Stimulated activated CD8-positive, alpha-beta memory T cell treated with anti-CD3 and anti-CD28 coated beads, Interleukin-7, amount 100 ng/mL, for 1 hour (primary cell): ENCODE measurements at places on chromosomes 5 and 9.

DNA sequence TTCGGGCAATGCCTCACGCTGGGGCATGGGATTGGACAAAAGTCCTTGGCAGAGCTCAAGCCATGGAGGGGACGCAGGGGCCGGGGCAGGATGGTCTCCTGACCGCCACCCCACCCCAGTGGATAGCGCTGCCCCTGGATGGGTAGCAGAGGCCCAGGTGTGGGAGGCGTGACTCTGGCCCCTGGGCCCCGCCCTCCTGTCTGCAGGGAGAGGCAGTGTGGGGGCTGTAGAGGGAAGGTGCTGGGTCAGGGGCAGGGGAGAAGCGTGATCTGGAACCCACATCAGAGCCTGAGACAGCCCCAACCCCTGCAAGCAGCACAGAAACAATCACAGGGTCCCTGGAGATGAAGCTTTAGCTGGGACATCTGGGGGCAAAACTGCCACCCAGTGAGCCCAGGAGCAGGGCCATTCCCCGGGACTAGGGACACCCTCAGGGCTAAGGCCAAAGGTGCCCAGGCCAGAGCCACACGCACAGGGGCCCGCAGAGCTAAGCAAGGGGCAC is 36.2 kb downstream of the NACC2 start:
- no peak for DNase-seq

DNA sequence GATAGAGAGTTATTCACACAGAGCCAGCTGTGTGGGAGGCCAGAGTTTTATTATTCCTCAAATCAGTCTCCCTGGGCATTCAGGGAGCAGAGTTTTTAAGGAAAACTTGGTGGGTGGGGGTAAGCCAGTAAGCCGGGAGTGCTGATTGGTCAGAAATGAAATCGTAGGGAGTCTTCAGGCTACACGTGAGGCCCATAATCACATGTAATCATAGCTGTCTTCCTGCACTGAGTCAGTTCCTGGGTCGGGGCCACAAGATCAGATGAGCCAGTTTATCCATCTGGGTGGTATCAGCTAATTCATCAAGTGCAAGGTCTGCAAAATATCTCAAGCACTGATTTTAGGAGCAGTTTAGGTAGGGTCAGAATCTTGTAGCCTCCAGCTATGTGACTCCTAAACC is 10.8 kb upstream of the TTC39B start:
- DNase-seq = no peak

DNA sequence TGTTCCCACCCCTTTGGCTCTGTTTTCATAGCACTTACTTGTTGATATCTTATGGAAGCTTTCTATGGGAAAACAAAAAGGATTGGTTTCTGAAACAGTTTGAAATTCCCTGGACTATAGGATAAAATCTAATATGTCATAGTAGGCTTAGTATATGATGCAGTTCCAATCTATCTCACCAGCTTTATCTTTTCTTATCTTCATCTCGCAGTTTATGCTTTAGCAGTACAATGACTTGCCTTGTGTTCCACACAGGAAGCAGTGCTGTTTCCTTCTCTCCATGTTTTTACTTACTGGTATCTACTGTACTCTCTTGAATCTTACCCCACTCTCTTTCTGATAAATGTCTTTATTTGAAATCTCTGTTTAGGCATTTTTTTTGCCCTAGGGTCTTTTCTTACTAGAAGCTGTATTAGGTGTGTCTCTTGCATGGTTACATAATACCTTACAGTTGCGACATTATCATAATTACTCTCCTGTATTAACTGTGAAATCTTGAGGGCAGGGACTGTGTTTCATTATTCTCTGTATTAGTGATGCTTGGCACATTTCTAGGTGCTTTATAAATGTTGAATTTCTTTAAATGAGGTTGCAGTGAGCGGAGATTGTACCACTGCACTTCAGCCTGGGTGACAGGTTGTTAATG is 76.3 kb downstream of the FOCAD start:
- DNase-seq = no peak

DNA sequence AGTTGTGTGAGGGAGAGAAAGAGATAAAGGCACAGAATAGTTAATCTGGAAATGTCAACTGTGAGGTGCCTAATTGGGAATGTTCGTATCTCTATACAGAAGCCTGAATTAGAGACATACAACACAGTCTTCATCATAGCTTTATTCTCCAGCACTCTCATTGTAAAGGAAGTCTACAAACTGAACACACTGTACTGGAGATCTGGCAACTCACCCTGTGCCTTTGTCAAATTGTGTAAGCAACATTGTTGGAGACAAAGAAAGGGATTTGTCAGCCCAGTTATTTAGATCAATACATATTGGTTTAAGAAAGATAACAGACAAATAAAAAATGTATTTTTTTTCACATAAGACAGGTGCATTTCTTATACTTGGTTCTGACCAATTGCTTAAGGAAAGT is 832.9 kb upstream of the DMAC1 start:
- DNase-seq = no peak

DNA sequence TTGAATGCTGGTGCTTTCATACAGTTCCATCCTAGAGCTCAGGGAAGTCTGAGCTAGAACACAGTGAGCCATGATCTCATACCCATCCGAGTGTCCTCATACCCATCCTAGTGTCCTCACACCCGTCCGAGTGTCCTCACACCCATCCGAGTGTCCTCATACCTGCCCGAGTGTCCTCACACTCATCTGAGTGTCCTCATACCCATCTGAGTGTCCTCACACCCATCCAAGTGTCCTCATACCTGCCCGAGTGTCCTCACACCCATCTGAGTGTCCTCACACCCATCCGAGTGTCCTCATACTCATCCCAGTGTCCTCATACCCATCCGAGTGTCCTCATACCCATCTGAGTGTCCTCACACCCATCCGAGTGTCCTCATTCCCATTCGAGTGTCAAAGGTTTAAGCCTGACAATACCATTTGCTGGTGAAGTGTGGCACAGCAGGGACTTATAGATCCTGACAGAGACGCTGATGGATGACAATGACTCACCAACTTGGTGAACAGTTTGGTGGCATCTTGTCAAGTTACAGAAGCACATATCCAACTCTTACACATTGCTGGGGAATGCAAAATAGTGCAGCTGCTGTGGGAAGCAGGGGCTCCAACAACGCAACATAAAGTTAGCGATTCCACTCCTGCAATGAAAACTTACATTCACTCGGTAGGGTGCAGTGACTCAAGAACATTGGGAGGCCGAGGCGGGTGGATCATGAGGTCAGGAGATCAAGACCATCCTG is 77.0 kb upstream of the COL5A1 start:
- DNase-seq = no peak

- no peak for DNase-seq
These were observed 276.3 kb downstream of the SAXO1 start for GRCh38 chr9:18756712-18757125.

- no peak for DNase-seq
These were observed 334.4 kb downstream of the KCTD16 start for GRCh38 chr5:144504929-144505577.

GRCh38 chr5:73450672-73451223 is 2.2 kb upstream of the FOXD1 start:
- no peak for DNase-seq

GRCh38 chr5:154937186-154937717 is 759 bp downstream of the GEMIN5 start:
- DNase-seq = no peak

DNA sequence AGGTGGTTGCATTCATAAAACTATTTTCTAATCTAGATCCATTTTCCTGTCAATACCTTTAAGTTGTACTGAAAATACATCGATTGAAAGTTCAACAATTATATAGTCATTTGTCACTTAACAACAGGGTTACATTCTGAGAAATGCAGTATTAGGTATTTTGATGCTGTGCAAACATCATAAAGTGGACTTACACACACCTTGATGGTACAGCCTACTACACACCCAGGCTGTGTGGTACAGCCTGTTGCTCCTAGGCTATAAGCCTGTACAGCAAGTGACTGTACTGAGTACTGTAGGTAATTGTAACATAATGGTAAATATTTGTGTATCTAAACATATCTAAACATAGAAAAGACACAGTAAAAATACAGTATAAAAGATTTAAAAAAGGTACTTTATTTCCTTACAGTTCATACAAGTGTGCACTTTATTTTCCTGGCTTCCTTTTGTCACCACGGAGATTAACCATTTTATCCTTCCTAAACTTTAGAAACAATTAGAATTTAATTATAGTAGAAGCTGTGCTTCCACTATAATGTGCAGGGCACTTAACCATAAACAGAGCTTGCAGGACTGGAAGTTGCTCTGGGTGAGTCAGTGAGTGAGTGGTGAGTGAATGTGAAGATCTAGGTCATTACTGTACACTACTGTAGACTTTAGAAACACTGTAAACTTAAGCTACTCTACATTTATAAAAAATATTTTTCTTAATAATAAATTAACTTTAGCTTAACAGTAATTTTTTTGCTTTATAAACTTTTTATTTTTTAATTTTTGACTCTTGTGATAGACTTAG is 42.9 kb upstream of the MEF2C start:
- DNase-seq = no peak

GRCh38 chr5:171707442-171707792 is 78.2 kb upstream of the SMIM23 start:
- no peak for DNase-seq

DNA sequence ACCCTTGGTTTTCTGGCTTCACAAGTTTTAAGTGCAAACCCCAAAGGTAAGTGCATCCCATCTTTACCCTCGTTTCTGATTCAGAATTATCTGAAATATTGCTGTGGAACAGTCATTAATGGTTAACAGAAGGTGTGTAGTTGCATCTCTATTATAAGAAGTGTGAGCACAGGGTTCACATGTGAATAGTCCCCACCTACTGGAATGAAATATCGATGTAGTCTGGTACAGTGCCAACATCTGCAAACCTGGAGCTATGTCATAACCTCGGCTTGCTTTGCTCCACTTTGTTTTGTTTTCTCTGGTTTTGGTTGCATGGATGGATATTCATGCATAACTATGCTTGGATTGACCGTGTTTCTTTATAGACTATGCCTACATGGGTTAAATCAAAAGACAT is 12.6 kb downstream of the HTR4 start:
- no peak for DNase-seq

GRCh38 chr9:71955300-71955915 is 44.0 kb downstream of the C9orf85 start:
- DNase-seq = no peak

DNA sequence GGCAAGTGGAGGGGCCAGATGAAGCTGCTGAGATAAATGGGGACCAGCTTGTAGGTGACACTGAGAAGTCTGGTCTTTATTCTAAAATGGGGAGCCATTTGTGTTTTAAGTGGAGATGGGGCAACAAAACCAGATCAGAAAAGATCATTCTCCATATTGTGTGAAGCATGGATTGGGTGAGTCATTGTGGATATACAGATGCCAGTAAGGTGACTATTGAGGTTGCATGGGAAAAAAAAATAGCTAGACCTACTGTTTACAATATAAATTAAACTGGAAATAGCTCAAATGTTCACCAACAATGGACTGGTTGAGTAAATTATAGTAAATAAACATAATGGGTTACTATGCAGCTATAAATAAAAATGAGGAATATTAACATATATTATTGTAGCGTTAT is 5.4 kb upstream of the MAP1B start:
- no peak for DNase-seq

- DNase-seq = no peak
These were observed 20.5 kb downstream of the ELP1 start for GRCh38 chr9:108913391-108913790.

DNA sequence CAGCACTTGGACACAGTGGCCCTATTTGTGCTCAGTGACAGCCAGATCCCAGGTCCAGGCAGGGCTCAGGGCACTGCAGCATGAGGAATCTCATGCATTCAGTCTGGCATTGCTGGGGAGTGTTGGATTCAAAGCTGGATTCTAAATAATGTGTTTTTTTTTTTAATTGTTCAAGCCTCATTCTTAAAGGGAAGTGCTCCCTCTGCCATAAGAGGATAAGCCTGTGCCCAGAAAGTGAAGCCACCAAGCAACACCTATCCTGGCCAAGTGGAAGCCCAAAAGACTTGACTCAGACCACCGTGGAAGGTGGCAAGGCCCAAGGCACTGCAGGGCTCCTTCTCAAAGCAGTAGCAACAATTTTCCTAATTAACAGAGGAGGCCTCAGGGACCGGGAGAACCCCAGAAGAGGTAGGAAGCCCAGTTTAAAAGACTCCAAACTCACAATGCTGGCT is 135.6 kb downstream of the ACTL7B start:
- no peak for DNase-seq

DNA sequence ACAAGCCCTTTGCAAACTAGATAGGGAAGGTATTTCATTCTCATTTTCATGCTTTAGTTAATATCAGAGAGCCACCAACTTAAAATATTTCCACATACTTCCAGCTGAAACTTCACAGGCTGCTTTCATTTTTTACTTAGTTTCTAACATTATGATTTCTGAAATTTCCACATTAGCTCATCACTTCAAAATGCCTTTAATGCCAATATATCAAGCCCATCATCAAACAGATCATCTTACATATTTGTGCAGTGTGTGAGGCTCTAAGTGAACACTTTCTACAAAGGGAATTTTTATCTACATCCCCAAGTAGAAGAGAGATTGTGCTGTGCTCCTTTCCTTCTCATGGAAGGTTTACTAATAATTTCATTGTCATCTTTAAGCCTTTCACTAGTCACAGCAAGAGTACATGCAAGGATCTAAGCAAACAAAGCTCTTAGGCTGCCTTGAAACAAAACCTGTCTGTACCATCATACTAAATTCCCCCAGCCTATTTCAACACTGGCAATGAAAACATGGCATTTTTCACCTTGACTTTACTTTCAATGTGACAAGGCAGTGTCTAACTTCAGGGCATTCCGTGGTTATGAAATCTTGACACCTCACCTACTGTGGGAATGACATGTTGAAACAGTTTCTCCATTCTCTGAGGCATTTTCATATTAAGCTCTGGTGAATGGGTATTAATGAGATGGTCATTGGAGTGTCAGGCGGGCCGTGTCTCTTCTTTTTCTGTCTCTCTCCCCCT is 45.4 kb downstream of the PPP2R2B start:
- no peak for DNase-seq

DNA sequence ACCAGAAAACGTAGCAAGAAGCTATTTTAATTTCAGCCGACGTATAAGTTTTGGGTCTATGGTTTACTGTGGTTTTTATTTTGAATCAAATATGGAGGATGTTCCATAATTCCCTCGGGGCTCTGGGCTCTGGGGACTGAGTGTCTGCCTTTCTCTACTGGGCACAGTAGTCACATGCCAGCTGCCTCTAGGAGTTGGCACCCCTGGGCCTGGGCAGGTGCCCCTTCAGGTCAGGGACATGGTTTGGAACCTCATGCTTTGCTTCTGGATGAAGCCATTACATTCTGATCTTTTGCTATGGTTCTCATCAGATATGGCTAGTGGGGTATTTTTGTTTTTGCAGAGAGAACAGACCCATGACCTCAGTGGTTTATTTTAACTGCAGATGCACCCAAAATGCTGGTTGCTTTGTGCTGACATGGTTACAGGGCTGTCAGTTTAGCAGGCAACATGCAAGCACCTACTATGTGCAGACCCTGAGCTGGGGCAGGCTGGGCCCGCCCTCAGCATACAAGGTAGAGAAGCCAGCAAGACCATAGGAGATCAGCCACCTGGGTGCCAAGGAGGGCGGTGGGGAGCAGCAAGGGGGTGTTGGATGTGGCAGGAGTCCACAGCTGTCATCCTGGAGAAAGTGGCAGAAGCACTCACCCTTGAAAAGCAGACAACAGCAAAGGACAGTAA is 54.5 kb upstream of the PSD2 start:
- DNase-seq = no peak
